ENCODE measurements at places on chromosomes 2 and 18.

DNA sequence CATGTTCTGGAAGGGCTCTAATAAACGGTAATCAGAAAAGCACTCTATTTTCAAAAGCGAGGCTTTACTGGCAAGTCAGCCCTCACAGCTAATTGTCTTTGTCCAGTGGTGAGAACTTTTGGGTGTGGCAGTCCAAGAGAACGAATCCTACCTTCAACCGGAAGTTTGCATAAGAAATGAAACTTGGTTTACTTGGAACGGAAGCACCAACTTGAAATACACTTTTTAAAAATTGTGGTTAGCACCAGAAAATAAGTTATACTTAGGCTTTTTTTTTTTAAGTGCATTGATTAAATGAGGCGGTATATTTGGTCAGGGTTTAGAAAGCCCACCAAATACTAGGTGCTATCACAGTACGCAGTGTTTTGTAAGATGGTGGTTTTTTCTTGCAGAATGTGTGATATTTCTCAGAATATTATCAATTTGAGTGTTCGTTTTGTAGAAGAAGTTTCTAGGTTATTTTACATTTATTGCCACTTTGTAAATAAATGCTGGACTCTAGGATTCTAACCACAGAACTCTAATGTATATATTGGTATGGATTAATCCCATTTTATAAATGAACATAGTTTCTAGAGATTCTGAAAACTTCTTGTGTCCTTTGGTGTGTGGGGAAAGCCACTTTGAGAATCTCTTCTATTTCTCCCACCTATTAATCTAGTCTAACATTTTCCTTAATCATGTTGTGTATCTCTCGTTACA, 1.2 kb downstream of the MYL12A start:
- DNase-seq = no peak

DNA sequence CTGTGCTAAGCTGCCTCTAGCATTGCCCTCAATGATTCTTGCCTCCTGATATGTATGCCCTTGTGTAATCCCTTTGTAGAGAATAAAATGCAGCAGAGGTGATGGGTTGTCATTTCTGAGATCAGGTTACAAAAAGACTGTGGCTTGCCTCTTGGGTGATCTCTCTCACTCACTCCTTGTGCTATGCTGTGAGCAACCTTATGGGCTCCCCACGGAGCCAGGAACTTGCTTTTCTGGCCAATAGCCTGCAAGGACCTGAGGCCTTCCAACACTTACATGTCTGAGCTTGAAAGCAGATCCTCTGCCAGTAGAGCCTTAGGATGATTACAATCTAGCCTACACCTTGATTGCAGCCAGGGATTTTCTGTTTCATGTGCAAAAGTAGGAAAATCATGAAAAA, 123.1 kb upstream of the XIRP2 start:
- no peak for DNase-seq

DNA sequence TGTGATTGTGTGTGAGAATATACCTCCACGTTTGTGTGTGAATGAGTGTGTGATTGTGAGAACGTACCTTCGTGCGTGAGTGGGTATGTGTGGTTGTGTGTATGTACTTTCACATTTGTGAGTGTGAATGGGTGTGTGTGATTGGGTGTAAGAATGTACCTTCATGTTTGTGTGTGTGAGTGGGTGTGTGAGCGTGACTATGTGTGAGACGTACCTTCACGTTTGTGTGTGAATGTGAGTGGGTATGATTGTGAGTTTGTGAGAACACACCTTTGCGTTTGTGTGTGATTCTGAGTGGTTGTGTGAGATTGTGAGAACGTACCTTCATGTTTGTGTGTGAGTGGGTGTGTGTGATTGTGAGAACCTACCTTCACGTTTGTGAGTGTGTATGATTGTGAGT, 5.8 kb upstream of the ADCY3 start:
- no peak for DNase-seq

- DNase-seq = no peak
These were observed 119.2 kb downstream of the CYP26B1 start for GRCh38 chr2:72028351-72028995.

- DNase-seq = no peak
These were observed 78.8 kb downstream of the MYL12B start for GRCh38 chr18:3340682-3341097.

- DNase-seq = no peak
These were observed 44.7 kb downstream of the FER1L5 start for GRCh38 chr2:96687266-96687665.

DNA sequence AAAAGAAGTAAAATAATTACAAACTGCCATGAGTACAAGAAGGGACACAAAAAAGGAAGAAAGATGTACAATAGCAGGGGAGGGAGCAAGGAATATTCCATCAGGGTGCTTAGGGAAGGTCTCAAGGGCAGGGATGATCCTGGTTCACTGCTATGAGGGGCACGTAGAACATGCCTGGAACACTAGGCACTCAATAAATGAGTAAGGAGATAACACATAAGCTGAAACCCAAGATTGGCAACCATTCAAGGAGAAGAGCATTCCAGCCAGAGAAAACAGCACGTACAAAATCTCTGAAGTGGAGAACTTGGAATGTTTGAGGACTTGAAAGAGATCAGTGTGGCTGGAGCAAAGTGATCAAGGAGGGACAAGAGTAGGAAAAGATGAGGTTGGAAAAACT, 103.2 kb downstream of the FAM161A start:
- DNase-seq = no peak

DNA sequence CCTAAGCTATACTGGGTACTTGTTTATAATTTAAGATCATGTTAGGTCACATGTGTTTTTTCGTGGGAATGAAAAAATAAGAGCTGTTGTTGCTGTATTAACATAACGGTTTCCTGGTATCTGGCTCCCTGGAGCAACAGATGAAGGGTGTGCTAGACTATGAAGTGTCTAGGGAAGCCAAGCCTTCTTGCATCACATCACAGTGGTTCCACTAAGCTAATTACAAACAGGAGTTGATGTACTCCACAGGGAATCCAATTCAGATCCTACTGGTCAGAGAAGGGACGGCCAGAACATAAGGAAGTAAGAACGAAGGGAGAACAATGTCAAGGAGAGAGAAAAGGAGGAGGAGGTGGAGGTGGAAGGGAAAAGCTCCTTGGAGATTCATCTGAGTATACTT, 193.0 kb upstream of the CYP26B1 start:
- no peak for DNase-seq

DNA sequence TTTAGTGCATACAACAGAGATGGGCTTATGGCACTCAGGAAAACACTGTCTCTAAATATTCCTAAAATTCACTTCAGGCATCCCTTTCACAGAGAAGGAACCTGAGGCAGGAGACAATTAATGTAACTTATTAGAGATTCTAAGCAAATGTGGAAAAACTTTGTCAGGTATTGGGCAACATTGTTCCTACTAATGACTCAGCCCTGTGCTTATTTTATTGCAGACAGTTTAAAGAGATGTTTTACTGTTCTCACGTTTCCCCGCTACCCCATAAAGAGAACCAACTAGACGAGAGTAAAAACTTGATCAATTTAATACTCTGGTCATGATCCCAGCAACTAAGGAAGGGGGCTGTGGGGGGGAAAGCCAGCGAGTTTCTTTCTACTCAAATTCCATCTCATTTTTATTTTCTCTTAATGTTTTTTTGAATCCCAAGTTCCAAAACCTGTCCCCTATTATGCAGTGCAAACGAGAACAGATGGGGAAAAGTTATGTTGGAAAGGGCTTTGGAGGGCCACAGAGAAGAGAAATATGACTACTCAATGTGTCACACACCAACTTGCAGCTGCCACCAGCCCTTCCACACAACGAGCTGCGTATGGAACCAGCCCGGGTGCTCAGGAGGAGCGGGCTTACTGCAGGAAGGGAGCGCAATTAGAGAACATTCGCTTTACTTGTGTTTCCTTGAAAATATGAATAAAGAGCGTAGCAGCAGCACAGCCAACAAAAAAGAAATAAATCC, 18.7 kb upstream of the ACVR1 start:
- no peak for DNase-seq

DNA sequence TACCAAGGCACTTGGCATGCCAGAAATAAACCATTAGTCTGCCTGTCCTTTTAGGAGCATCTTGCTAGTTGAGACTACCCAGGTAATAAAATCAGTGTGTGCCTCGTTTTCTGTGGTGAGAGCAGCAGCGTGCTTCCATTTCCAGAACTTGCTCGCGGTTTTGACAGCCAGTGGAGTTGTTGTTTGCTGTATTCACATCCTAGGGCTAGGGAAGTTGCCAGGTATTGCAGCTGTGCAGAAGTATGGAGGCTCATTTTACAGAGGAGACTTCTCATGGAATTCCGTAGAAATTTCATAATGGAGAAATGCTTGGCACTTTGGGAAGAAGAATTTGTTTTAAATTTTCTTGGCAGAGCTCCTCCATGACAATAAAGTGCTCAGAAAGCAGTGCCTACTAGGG, 1355.1 kb upstream of the ZEB2 start:
- no peak for DNase-seq

DNA sequence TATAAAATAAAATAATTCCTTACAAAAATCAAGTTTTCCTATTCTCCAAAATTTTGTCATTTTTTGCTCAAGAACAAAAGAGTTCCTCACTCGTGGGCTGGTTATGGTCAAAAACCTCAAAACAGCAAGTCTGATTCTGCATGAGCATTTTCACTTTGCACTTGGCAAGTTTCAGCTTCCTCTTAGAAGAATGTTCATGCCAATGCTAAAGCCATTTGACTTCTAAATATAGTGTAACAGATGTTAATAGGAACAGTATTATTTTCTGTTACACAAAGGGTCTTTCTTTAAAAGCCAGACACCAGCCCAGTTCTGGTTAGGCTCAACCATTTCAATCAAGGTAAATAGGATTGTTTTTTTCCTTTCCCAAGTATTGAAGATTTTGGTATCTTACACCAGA, 261.3 kb upstream of the CCDC68 start:
- DNase-seq = no peak

DNA sequence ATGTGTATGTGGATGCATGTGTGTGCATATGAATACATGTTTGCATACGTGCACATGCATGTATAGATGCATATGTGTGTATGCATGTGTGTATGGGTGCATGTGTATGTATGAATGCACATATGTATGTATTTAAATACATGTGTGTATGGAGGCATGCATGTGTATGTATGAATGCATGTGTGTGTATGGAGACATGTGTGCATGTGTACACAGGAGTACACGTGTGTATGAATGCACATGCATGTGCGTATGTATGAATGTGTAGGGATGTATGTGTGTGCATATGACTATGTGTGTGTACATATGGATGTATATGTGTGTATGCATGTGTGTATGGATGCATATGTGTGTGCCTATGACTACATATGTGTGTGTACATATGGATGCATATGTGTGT, 51.9 kb downstream of the DCDC2C start:
- no peak for DNase-seq

- no peak for DNase-seq
These were observed 598.6 kb downstream of the NYAP2 start for GRCh38 chr2:225998116-225998515.

- DNase-seq = no peak
These were observed 8.5 kb upstream of the CYBRD1 start for GRCh38 chr2:171513719-171514160.

GRCh38 chr2:121555008-121555407, 24.3 kb downstream of the RNU4ATAC start:
- DNase-seq = no peak

DNA sequence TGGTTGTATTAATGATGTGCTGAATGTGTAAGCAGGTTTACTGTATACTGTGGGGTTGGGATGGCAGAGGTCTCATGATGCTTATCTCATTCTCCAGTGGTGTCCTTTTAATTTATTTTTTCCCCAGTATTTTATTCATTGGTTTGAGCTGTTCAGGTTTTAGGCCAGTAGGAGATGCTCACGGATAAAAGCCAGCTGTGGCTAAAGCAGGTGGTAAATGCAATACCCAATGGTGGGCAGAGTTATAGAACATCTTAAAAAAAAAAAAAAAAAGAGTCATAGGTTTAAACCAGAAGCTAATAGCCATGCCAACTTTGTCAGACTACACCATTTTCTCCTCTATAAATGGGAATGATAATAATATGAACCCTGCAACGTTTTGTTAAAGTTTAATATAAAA, 57.8 kb upstream of the NEUROD1 start:
- DNase-seq = no peak

Measured in activated effector memory CD4-positive, alpha-beta T cell treated with Interleukin-2 at 50 U/mL for 16 hours (primary cell).